Cortex of kidney (tissue), 1 donor: ENCODE measurements at places on chromosomes 11 and 22.

GRCh38 chr11:104813532-104813931 lies 84.7 kb downstream of the CASP12 start:
- DNase-seq, result no peak

GRCh38 chr11:112961751-112962578 lies 745 bp downstream of the NCAM1 start:
- no peak for DNase-seq

GRCh38 chr11:96052921-96053651 lies 129.2 kb upstream of the MTMR2 start:
- DNase-seq, result no peak

- DNase-seq, result no peak
Observed at GRCh38 chr11:116657842-116658825, 114.7 kb downstream of the BUD13 start.

DNA sequence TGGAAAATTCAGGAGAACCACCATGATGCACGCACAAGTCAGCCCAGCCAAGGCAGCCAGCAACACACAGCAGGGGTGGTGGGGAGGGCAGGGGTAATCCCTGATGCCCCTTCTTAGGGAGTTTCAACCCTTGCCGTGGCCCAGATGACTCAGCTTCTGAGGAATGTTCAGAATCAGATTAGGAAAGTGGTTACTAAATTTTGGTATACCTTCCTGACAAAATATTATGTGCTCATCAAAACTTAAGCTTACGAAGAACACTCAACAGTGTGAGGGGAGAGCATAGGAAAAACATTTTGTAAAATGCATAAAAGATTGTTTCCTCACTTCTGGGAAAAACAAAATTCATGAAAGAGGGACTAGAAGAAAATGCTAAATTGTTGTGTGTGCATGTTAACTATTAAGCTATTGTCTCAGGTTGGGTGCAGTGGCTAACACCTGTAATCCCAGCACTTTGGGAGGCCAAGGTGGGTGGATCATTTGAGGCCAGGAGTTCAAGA lies 32.1 kb downstream of the SERPIND1 start:
- DNase-seq, result no peak

DNA sequence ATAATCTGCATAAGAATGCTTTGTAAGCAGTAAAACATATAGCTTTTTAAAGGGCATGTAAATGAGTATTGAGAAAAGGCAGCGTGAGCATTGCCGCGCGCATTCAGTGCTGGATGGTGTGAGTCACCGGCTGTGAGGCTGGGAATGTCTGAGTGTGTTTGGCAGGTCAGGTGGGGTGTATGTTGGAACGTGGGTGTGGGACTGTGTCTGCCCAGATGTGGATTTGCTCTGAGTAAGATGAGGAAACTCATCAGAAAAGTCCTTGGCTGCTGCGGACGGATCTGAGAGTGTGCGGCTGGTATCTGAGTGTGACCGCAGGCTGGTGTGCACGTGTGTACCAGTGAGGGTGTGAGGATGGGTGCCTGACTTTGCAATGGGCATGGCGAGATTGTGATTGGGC lies 66.2 kb upstream of the NECTIN1 start:
- DNase-seq, result no peak

GRCh38 chr11:44147751-44148150 lies 52.3 kb downstream of the EXT2 start:
- DNase-seq, result no peak

GRCh38 chr11:27408246-27408800 lies 45.3 kb upstream of the CCDC34 start:
- no peak for DNase-seq

GRCh38 chr22:36977401-36977861 lies 41.8 kb downstream of the TST start:
- DNase-seq, result no peak

DNA sequence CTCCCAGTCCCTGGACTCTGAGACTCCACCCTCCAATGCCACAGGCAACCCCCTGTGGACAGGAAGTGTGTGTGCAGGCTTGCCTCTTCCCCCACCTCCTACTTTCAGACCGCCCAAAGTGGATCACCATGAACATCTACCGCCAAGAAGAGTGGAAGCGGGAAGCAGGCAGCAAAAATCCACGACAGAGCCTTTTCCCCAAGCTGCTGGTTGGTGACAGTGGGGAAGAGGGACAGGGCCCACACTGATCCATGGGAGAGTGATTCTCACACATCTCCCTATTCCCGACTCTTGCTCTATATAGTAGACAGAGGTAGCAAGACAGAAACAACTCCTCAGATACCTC lies 53.4 kb upstream of the SPATA19 start:
- no peak for DNase-seq

DNA sequence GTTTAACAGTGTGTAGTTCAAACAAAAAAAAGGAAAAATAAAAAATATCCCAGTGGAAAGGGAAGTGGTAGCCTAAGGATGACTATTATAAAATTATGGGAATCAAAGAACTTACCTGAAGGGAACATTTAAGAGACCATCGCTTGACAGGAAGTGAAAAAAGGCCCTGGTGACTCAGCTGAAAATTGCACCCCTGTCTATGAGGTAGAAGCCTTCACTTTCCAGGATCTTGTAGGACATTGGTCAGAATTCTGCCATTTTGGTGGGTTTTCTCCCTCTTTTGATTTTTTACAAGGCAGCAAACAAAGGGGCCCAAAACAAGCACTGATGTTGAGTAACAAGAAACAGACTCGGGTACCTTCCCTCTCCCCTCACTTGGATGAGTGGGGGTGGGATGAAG lies 15.6 kb downstream of the DDX17 start:
- no peak for DNase-seq

GRCh38 chr11:92703449-92703830 lies 266.0 kb upstream of the MTNR1B start:
- DNase-seq, result no peak

- DNase-seq, result no peak
Observed at GRCh38 chr11:87006035-87006434, 31.7 kb upstream of the TMEM135 start.

DNA sequence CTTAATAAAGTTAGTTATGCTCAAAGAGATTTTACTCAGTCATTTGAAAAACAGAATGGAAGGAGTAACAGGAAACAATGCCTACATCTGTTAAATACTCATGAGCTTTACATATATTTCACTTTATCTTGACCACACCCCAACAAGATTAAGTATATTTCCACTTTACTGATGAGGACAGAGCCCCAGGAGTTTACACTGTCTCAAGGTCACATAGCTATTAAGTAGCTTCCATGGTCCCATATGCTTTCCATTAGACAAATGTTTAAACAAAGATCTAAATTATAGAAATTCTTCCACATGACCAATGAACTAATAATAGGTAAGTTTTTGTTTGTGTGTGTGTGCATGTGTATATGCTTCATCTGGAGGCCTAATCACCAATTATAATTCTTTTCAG lies 30.2 kb downstream of the MRTFA start:
- DNase-seq, result no peak

GRCh38 chr11:71124127-71124526 lies 128.2 kb downstream of the SHANK2 start:
- DNase-seq, result no peak

DNA sequence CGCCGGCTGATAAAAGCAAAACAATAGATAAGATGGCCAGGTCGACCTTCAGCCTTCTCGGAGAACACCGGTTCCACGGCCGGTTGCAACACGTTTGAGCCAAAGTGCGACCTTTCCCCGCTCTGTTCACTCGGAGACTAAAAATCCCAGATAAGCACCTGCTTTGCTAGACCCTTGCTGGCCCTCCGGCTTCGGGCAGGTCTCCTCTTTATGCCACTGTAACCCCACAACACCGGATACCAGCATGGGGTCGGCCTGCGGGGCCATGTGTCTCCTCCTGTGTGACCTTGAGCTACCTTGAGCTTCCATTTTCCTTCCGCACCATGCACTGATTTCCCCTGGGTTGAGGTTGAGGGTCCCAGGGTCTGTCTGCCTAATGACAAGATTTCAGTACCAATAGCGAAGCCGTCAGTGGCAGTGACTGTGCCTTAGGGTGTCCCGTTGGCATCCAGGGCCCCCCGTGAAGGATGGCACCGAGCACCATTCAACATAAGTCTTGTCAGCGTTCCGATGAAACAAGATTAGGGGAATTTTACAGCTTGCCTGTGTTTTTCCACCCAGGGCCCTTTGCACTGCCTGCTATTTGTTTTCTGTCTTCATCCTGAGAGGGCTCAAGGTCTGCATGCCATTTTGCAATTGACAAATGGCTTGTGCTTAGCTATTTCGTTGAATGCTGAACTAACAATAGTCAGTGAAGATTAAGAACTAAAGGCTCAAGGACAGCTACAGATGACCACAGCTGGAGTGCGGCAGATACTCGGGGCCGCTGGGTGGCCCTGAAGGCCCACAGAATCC lies 118.6 kb downstream of the KCNQ1 start:
- DNase-seq, result no peak

- DNase-seq, result no peak
Observed at GRCh38 chr22:37259540-37260029, 15.5 kb upstream of the RAC2 start.

DNA sequence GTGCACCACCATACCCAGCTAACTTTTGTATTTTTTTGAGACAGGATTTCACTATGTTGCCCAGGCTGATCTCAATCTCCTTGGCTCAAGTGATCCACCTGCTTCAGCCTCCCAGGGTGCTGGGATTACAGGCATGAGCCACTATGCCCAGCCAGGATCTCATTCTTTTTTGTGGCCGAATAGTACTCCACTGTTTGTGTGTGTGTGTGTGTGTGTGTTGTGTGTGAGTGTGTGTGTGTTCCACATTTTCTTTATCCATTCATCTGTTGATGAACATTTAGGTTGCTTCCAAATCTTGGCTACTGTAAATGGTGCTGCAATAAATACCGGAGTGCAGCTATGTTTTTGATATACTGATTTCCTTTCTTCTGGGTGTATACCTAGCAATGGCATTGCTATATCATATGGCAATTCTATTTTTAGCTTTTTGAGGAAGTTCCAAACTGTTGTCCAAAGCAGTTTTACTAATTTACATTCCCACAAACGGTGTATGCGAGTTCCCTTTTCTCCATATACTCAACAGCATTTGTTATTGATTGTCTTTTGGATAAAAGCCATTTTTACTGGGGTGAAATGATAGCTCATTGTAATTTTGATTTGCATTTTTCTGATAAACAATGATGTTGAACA lies 105.4 kb downstream of the TTC28 start:
- DNase-seq, result no peak

DNA sequence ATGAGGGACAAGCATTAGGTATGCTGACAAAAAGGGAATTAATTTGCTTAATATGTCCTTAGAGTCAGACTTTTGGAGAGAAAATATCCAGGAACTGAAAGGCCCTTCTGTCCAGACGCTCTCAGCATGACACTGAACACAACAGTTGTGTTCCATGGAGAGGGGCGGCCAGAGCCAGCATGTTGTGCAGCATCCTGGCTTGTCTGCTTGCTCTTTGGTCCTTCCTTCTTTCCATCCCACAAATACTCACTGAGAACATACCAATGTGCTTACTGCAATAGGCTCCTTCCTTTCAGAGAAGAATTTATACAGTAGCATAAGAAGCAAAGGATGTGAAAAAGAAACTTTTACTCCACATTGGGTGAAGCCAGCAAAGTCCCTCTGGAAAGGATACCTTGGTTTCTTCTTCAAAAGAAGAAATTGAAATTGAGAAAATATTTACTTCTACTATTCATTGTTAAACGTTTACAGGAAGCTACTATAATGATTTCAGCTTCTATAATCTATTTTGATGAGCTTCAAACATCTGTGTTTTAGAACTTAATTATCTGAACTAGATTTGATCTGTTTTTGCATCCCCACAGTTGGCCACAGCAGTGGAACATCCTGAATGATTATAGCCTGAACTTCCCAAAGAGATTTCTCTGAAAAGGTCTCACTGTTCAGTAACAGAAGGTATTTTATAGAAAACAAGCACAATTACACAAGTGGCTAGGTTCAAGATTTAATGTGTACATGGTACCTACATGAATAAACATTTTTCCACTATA lies 304.1 kb upstream of the PITPNB start:
- DNase-seq, result no peak

DNA sequence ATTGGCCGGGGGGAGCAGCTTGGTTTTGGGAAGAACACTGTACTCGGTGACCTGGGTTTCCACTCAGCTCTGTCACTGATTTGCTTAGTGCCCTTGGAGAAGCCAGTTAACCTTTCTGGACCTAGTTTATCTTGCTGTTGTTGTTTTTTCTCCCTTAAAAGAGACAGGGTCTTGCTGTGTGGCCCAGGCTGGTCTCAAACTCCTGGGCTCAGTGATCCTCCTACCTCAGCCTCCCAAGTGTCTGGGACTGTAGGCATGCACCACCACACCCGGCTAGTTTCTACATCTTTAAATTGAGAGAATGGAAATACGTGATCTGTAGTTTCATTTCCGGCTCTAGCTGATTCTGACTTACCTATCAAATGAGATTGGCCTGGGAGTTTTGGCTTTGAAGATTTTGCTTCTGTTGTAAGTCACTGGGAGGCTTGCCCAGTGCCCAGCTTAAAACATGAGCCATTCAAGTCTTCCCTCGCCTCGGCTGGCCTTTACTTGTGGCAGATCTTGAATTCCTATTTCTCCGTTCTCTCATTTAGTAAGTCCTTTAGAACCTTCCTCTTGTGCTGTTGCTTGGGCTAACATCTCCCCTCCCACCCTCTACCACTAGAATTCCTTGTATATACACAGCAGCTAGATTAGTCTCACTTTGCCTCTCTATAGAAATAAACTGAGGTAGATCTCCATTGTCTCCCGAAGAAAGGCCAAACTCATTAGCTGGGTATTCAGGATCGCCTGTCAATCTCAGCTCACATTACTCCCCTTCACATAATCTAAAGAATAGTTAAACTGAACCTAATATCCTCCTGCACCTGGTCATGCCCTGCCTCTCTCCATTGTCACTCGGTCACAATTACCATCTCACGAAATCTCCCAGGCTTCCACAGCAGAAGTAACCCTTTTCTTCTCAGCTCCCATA lies 87.7 kb upstream of the SLC25A18 start:
- no peak for DNase-seq

DNA sequence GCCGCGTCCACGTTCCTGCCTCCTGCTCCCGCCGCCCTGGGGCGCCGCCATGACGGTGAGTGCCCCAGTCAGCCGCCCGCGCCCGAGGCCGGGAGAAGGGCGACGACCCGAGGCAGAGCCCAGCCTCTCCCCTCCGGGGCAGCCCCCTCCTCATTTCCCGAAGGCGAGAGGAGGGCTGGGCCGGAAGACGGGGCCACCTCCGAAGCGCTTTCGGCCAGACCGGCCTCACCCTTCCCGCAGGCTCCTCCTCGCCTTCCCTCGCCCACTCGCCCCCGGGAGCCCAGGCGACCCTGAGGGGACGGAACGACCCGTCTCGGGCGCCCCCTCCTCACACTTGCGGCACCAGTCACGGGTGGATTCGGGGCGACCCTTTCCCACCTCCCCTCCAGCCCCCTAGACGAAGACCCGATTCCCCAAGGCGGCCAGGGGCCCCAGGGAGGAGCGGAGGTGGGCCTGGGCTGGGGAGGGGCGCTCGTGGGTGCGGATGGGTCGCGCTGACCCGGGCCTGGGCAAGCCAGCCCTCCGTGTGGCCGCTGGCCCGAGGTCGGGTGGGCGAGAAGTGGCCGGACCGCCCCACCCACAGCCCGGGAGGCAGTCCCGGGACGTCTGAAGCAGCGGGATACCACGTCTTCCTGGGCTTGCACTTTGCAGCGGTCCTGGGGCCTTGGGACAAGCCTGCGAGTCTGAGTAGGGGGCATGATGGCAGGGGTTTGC lies 49.7 kb downstream of the TRIOBP start:
- DNase-seq, result no peak

- no peak for DNase-seq
Observed at GRCh38 chr22:45224331-45224730, 16.4 kb downstream of the KIAA0930 start.

- no peak for DNase-seq
Observed at GRCh38 chr11:12245091-12245490, 132.3 kb upstream of the PARVA start.

GRCh38 chr11:125337836-125338834 lies 157.9 kb downstream of the FEZ1 start:
- no peak for DNase-seq

- no peak for DNase-seq
Observed at GRCh38 chr22:18078329-18079041, 695 bp downstream of the PEX26 start.
